Fibroblast of lung (primary cell): ENCODE measurements at places on chromosomes 5 and 9. TPM values are rescaled to one million over a fixed set of nuclear protein-coding genes. Genes with fewer than 3 reads are reported as not detected.

The FGD3 gene
- under 0.01 TPM in 1 of 2 replicates, not detected in the other for total RNA-seq

The GMCL2 gene
- under 0.01 TPM in 2 replicates for total RNA-seq

The PAEP gene
- not detected in 2 replicates for total RNA-seq

The SUSD3 gene
- 2.8 and 4.6 TPM in 2 replicates for total RNA-seq

The RASEF gene
- 0.51 and 1.2 TPM in 2 replicates for total RNA-seq

The ENTREP1 gene
- total RNA-seq, result under 0.01 TPM in 1 of 2 replicates, not detected in the other

The TXN gene
- 212 and 355 TPM in 2 replicates for total RNA-seq

The BTNL3 gene
- total RNA-seq, result not detected in 2 replicates

The MAMDC2 gene
- total RNA-seq, result 5.4 and 23.0 TPM in 2 replicates

The WDR31 gene
- total RNA-seq, result 3.1 and 4.0 TPM in 2 replicates

The SIT1 gene
- 0.17 TPM in 1 of 2 replicates, not detected in the other for total RNA-seq

The BTNL8 gene
- total RNA-seq, result not detected in 2 replicates

The SEPTIN8 gene
- 50.3 and 64.2 TPM in 2 replicates for total RNA-seq

The GRXCR2 gene
- total RNA-seq, result not detected in 2 replicates

The DND1 gene
- under 0.01 and 0.33 TPM in 2 replicates for total RNA-seq

The SLC9A3 gene
- 0.50 and 0.51 TPM in 2 replicates for total RNA-seq

The LRRC19 gene
- total RNA-seq, result not detected in 2 replicates

The RGP1 gene
- total RNA-seq, result 10.5 and 14.9 TPM in 2 replicates

The SAXO1 gene
- total RNA-seq, result under 0.01 and 0.17 TPM in 2 replicates

The FOXD4L4 gene
- 0.26 TPM in 1 of 2 replicates, not detected in the other for total RNA-seq

The CAMK4 gene
- 0.77 and 0.83 TPM in 2 replicates for total RNA-seq

The ANKRD18A gene
- not detected in 2 replicates for total RNA-seq

The KIF4B gene
- total RNA-seq, result under 0.01 TPM in 2 replicates

The PHF24 gene
- under 0.01 and 0.17 TPM in 2 replicates for total RNA-seq

The GALNT12 gene
- 18.2 and 27.2 TPM in 2 replicates for total RNA-seq

The DRD1 gene
- 2.0 and 2.6 TPM in 2 replicates for total RNA-seq

The C9orf153 gene
- 0.17 and 0.51 TPM in 2 replicates for total RNA-seq

The GARNL3 gene
- 3.9 and 6.4 TPM in 2 replicates for total RNA-seq

The LRRC70 gene
- total RNA-seq, result 0.51 and 1.3 TPM in 2 replicates

The TYRP1 gene
- 0.17 TPM in 1 of 2 replicates, not detected in the other for total RNA-seq

The ALDH1B1 gene
- 13.9 and 16.2 TPM in 2 replicates for total RNA-seq

The GARIN3 gene
- total RNA-seq, result not detected in 2 replicates

The SLC6A3 gene
- total RNA-seq, result not detected in 2 replicates

The RAI14 gene
- 82.7 and 125 TPM in 2 replicates for total RNA-seq

The CCL19 gene
- not detected in 2 replicates for total RNA-seq

The UBE2QL1 gene
- under 0.01 TPM in 1 of 2 replicates, not detected in the other for total RNA-seq

The PTTG1 gene
- total RNA-seq, result 17.5 and 77.5 TPM in 2 replicates

The PCA3 gene
- total RNA-seq, result not detected in 2 replicates

The ADRA1B gene
- total RNA-seq, result 0.26 and 0.99 TPM in 2 replicates

The CAVIN4 gene
- 1.0 and 1.5 TPM in 2 replicates for total RNA-seq

The PCDHGA12 gene
- 9.2 and 13.7 TPM in 2 replicates for total RNA-seq
